ENCODE measurements at places on chromosomes 3 and 15.

DNA sequence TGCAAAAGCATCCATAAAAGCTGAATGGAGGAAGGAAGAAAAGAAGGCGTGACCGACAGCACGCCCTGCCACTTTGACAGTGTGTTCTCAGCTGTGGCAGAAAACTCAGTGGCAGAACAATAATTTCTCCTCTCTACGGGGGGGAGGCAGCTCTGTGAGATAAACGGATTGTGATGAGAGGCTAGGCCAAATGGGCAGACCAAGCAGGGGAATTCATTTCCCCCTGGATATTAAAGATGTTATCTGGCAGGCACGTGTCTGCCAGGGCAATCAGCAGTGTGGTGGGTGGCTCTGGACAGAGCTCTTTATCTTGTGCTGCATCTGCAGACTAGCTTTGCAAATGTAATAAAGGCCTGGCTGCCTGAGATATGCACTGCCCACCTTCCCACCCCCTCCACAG is 1.9 kb upstream of the RMDN3 start:
- DNase-seq = no peak

GRCh38 chr3:189361103-189361835 is 189.5 kb downstream of the TPRG1 start:
- no peak for DNase-seq

DNA sequence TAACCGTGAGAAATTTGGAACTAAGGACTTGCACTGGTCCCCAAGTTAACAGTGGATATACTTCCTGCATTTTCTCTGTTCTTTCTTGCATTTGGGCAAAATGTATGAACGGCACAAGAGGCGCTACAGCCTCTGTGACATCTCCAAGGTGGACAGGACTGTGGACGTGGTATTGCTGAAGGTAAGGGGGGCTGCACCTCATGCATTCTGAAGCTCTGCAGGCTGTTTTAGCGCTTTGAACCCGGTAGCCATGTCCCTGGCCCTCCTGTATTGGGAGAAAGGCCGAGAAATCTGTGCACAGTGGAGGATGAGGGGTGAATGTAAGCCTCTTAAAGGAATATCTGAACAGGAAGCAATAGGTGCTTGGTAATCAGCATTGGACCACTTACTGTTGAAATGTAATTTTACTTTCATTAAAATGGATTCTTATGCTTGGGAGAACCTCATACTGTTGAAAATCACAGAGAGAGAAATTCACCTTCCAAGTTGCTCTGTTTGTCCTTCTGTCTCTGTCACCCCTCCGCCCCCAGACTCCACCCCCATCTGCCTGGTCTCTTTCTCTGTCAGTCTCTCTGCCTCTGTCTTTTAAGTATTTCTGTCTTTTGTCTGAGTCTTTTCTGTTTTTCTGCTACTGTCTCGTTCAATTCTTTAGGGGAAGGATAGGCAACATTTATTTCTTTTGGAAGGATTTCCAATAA is 174.6 kb downstream of the KLHL25 start:
- no peak for DNase-seq

DNA sequence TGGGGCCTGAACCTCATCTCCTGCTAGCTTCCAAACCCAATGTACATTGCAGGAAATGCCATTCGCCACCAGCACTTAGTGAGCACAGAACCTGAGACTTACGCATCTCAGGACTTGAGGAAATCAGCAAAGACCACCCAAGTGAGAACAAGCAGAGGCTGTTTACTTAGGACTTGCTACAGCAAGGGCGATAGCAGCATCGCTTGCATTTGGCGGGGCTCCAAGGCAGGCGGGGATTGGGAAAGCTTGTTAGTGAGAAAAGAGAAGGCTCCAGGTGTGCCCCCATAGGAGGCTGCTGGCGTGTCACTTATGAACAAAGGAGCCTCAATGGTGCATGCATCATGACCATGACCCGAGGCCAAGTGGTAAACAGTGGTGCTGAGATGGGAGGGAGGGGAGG is 19.7 kb downstream of the SLC6A20 start:
- no peak for DNase-seq

DNA sequence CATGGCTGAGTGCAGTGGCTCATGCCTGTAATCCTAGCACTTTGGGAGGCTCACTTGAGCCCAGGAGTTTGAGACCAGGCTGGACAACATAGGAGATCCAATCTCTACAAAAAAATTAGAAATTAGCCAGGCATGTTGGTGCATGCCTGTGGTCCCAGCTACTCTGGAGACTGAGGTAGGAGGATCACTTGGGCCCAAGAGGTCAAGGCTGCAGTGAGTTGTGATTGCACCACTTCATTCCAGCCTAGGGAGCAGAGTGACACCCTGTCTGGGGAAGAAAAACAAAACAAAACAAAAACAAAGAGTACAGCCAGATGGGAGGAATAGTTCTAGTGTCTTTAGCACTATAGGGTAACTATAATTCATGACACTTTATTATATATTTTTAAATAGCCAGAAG is 26.2 kb upstream of the COMMD4 start:
- DNase-seq = no peak

DNA sequence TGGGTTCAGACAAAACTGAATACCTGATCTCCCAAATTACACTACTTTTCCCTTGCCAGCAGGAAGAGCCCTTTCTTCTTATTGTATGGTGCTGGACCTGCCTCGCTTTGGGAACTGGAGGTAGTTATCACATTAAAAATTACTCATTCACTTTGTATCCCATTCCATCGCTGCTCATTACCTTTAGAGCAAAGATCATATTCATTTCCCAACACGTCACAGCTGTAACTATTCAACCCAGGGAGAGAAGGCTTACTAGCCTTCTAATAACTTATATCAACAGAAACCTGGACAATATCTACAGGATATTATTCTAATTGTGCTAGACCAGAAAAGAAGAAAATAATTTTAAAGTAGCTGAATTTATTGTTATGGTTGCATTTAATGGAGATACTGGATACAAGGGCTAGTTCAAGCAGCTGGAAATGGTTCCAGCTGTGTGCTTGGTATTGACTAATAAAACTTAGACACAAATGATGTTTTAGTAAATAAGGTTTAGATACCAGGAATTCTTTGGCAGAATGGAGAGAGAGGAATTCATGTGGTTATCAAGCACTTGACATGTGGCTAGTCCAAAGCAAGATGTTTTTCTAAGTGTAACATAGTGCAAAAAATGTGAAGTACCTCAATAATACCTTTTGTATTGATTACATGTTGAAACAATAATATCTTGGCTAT is 656.3 kb downstream of the ROBO1 start:
- no peak for DNase-seq

- no peak for DNase-seq
Measured at GRCh38 chr3:46183330-46183729, 24.8 kb downstream of the CCR1 start.

GRCh38 chr15:95884276-95884675 is 446.2 kb upstream of the NR2F2 start:
- DNase-seq = no peak

GRCh38 chr3:152860736-152861135 is 25.8 kb downstream of the P2RY1 start:
- DNase-seq = no peak

GRCh38 chr15:73993211-73993994 is 1.1 kb upstream of the PML start:
- DNase-seq = no peak

GRCh38 chr15:27486683-27487647 is 516.0 kb downstream of the GABRG3 start:
- DNase-seq = no peak

- no peak for DNase-seq
Measured at GRCh38 chr3:50239649-50240048, 3.6 kb downstream of the GNAI2 start.

GRCh38 chr15:50278496-50278895 is 13.0 kb upstream of the HDC start:
- no peak for DNase-seq

DNA sequence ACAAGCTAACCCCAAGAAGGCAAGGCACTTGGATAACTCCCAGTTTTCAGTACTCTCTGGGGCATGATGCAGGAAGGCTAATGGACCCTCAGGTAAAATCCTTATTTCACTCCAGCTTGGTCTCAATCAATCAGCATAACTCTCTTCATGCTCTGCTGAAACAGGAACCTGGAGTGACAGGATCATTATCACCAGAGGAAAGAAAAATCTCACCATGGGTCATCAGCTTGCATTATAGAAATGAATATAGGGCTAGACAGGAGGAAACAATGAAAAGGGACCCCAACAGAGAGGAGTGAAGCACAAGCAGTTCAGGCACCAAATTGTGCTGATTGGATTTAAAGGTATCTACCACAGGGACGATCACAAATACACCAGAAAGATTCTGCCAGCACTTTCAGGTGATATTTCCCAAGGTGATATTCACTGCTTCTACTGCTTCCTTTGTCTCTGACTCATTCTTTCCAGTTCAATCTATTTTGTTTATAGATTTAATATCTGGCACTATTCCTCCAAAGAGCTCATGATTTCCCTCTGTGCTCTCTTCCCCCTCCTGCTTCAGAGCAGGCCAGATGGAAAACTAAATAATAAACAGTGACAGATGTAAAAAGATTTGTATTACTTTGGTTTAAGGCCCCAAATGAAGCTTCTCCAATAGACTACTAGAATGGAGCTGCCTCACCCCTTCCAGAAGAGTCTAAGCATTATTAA is 22.9 kb upstream of the THUMPD3 start:
- no peak for DNase-seq

- no peak for DNase-seq
Measured at GRCh38 chr3:8631661-8632060, 12.9 kb downstream of the SSUH2 start.

GRCh38 chr3:46184469-46184868 is 23.6 kb downstream of the CCR1 start:
- DNase-seq = no peak

GRCh38 chr3:193592841-193593667 is at the start of gene OPA1:
Gene OPA1, plus strand, starts transcription at chr3:193593208. Its CDS starts 170 bp downstream, at chr3:193593378.
- DNase-seq = peak; percentile 80

GRCh38 chr3:12553921-12554391 is 2.9 kb upstream of the MKRN2 start:
- no peak for DNase-seq

DNA sequence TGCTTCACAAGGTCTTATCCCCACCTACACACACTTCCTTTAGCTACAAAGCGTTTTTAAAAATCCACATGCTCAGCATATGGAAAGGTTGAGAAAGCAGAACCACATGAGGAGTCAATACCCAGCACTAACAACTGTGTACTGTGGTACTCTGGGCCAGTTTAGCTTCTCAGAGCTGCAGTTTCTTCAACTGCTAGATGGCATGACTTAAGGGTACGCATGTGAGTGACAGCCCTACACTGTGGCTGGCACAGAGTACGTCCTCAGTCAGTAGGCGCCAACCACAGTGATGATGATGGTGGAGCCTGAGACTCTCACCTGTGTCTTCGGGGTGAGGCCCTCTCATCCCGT is 17.4 kb downstream of the CCDC12 start:
- no peak for DNase-seq

- DNase-seq = no peak
Measured at GRCh38 chr3:14225421-14225820, 46.8 kb downstream of the LSM3 start.

GRCh38 chr15:42996871-42997270 is 76.3 kb upstream of the TTBK2 start:
- no peak for DNase-seq

- no peak for DNase-seq
Measured at GRCh38 chr15:100276506-100276905, 65.3 kb downstream of the ADAMTS17 start.

- DNase-seq = no peak
Measured at GRCh38 chr3:152225201-152225600, 43.5 kb upstream of the MBNL1 start.

- no peak for DNase-seq
Measured at GRCh38 chr3:129317014-129317771, 38.5 kb downstream of the HMCES start.

DNA sequence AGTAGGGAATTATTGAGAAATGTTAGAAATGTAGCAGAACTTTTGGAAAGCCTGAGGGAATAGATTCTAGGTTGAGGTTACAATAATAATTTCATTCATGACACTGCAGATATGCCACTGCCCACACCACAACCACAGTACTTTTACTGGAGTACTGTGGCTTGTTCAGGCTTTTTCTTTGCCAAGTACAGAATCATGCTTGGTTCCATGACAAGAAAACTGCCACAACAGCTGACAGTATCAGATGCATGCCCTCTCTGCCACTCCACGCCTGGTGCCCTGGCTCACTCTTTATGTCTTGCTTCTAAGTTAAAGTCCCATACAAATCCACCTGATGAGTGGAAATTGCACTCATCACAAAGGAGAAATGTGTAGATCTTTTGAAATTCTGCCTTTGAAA is 398.6 kb downstream of the ZIC1 start:
- no peak for DNase-seq

- no peak for DNase-seq
Measured at GRCh38 chr3:39965997-39966396, 156.6 kb downstream of the MYRIP start.

- no peak for DNase-seq
Measured at GRCh38 chr3:43691120-43691995, 620 bp downstream of the ABHD5 start.

DNA sequence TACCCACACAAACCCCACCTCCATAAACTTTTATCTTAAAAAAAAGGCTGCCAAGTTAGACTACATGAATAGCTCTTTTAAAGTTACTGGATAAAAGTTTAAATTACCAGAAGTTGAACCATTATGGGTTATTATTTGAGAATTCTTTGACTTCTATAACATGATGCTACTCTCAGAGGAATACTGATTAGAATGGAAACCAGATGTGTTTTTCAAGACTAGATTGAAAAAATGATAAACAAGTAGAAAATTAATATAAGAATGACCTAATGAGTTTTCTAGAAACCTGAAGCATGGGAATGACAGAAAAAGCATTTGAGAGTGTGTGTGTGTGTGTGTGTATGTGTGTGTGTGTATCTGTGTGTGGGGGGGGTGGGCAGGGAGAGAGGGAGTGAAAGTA is 12.4 kb upstream of the FGF7 start:
- DNase-seq = no peak

DNA sequence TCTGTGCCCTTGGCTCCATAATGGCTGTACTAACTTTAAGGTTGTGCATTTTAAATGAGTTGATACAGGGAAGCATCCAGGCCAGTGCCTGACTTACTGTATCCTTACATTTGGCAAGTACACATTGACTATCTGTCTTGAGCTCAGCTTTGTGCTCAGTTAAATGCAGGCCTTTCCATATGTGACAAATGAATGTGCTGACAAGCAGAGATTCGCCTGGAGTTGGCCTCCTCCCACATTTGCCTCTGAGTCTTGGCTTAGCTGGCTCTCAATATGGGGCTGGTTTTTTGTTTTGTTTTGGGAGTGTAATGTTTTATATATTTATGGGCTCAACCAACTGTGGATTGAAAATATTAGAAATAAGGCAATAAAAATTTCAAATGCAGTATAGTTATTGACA is 29.7 kb downstream of the TRIM71 start:
- DNase-seq = no peak

GRCh38 chr3:50324351-50325112 is 2.0 kb upstream of the HYAL2 start:
- peak; percentile 47 for DNase-seq

GRCh38 chr3:177377166-177377565 is 179.9 kb upstream of the TBL1XR1 start:
- DNase-seq = no peak

Data from naive thymus-derived CD8-positive, alpha-beta T cell (primary cell).